ENCODE measurements at places on chromosomes 3 and 15. TPM values are rescaled to one million over a fixed set of nuclear protein-coding genes. Genes with fewer than 3 reads are reported as not detected.
A peak's percentile ranks its signal among the peaks of the same experiment; 100 is the strongest.

GRCh38 chr3:170614214-170614966 is 28.5 kb upstream of the SLC7A14 start:
- DNase-seq, result no peak

DNA sequence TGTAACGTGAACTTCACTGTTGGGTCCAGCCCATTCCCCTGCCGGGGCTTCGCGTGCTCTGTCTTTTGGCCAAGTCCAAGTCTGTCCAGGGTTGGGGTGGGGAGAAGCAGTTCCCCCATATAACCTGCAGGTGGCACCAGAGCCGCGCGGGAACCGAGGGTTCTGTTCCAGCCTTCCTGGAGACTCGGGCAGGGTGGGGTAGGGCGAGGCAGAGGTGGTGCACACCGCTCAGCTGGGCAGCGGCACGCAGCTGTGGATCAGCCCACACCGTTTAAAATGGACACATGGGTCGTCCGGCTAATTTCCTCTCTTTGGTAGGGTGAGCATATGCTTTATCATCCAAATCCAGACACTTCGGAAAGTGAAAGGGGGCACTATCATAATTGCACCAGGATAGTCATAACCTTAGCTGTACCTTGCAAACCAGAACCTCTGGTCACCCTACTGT is 118.1 kb downstream of the TBC1D2B start:
- peak; percentile 81 for DNase-seq

DNA sequence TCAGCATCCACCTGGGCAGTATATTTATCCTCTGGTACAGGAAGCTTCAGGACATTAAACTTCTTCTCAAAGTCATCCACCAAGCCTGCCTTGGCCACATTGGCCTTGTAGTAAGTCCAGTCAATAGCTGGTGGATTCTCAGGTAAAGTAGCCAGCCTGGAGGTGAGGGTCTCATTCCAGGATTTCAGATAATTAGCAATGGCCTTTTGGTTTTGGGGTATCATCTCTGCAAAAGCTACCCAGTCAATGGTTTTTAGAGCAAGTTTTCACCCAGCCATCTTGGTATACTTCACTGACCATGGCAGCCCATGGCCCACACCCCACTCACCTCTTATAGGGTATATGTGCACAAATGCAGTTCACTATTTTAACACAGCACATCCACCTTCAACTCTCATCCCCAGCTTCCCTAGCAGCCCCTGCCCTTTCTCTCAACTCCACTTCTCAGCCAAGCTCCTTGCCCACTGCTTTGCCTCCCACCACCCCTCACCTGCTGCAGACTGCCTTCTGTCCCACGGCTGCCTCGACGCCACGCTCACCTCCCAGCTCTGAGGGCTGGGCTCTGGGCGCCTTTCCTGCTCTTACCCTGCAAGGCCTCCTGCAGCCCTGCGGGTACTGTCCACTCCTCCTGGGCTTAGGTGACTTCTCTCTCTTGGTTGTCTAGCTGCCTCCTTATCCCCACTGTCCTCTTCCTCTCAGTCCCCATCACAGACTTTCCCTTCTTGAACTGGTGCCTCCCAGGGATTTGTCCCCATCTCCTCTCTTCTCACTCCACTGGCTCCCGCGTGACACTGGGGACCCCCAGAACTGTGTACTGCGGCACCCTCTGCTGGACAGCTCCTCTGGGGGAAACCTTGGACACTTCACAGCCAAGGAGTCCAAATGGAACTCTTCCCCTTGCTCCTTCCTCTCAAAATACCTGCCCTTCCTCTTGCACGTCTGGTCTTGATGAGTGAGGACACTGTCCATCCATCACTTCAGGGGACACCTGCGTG is 1.7 kb upstream of the TGM5 start:
- DNase-seq, result no peak

- no peak for DNase-seq
Measured at GRCh38 chr3:30347679-30348216, 258.7 kb upstream of the TGFBR2 start.

DNA sequence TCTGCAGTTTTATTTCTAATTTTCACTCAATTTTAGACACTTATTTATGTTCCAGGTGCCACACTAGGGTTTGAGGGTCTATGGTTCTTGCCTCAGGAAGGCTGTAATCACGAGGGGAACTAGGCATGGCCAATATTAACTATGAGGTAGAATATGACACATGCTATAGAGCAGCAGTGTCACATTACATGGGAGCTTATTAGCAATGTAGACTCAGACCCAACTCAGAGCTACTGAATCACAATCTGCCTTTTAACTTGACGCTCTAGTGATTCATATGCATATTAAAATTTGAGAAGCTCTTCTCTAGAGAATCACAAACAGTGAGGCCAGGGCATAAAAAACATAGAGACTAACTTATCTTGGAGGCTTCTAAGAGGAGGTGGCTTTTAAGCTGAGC is 32.8 kb upstream of the MRPL3 start:
- no peak for DNase-seq

GRCh38 chr3:143427631-143428030 is 308.1 kb downstream of the CHST2 start:
- no peak for DNase-seq

DNA sequence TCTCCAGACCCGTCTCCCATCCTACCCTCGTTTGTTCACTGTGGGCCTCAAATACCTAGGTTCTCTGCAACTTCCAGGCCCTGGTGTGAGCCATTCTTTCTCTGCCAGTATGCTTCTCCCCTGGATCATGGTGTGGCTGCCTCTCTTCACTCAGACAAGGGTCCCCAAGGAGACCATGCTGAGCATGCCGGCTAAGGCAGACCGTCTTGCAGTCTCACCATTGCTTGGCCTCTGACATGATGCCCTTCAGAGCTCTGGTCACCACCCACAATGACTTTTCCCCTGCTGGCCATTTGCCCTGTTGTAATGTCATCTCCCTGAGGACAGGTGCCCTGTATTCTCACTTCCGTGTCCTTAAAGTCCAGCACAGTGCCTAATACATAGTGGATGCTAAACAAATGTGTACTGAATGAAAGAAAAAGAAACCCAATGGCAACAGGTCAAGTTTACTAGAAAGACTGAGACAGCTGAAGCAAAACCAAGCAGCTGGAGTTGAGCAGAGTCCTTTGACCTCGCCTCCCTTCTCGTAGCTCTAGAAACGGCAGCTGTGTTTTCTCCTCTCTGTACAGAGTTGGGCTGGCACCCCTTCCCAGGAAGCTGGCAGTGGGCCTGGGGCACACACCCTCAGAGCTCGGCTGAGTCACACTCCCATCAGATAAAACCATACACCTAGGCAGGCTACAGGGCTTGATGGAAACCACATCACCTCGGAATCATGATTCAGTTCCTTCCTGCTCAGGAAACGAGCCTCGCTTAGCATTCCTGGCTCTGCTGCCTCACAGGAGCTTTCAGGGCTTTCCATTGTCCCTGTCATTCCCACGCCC is 8.6 kb downstream of the TLR9 start:
- DNase-seq, result peak; percentile 72

DNA sequence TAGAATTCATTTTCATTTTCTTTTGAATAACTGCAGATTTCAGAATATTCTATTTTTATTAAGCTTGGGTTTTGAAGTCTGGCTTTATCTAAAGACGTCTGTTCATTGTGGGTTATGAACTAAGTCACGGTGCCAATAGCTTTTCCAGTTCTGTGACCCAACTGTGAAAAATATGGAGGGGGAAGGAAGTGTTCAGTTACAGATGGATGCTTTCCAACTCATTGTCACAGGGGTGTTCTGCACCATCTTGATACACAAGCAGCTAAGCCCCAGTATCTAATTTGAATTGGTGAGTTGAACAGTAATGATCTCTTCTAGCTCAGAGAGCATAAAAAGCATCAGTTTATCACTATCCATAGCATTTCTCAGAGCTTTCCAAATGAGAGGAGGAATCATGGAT is 710.6 kb downstream of the EDEM1 start:
- DNase-seq, result no peak

DNAH12 gene
- not detected for polyA plus RNA-seq

- no peak for DNase-seq
Measured at GRCh38 chr3:39192490-39193092, at the start of gene XIRP1. XIRP1 (minus strand) TSS chr3:39192595; CDS start chr3:39189445, 3,150 bp downstream.

GRCh38 chr3:64456674-64457073 is 231.1 kb downstream of the ADAMTS9 start:
- DNase-seq, result no peak

GRCh38 chr3:29381595-29381994 is 100.7 kb downstream of the RBMS3 start:
- no peak for DNase-seq

DNA sequence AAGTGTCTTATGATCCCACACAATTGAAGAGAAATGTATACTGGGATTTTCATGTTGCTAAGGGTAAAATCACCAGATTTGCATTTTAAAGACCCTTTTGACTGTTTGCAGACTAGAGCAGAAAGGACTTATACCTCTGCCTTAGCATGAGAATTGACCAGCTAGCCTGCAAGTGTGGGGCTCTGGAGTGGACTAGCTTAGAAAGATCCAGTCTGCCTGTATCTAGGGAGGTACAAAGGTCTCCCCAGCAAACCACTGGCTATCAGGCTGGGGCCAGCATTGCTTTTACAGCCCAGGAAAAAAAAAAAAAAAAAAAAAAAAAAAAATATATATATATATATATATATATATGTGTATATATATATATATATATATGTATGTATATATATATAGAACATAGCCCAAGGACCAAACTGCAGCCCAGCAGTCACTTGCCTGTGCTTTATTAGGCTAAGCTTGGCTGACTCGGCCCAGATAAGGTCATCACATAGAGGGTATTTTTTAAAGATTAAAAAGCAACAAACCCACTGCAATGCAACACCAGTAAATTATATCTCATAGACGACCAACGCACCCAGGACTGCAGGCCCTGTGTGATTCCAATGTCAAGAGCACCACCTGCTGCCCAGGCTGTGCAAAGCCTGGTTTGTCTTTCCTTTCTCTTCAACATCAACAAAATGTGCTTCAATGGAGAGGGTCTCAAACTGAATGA is 63.7 kb downstream of the DCLK3 start:
- DNase-seq, result no peak

GASK1A gene
- polyA plus RNA-seq, result not detected

All from CD8-positive, alpha-beta memory T cell (primary cell).